ENCODE measurements at places on chromosomes 3 and 15.

- no peak for DNase-seq
Observed at GRCh38 chr15:74307827-74308811, 59.3 kb downstream of the CYP11A1 start.

- DNase-seq = no peak
Observed at GRCh38 chr3:63617391-63617790, 35.1 kb upstream of the SNTN start.

GRCh38 chr3:10557250-10557649 is 51.9 kb upstream of the ATP2B2 start:
- DNase-seq = no peak

GRCh38 chr15:82986442-82986780 is 401 bp downstream of the RAMAC start:
- DNase-seq = no peak
